Spleen (tissue), 13 donors: ENCODE measurements at places on chromosomes 13 and 19. TPM values are rescaled to one million over a fixed set of nuclear protein-coding genes. Genes with fewer than 3 reads are reported as not detected.

- no peak for DNase-seq
These were observed 33.6 kb downstream of the NALCN start for GRCh38 chr13:101382701-101383100.

DNA sequence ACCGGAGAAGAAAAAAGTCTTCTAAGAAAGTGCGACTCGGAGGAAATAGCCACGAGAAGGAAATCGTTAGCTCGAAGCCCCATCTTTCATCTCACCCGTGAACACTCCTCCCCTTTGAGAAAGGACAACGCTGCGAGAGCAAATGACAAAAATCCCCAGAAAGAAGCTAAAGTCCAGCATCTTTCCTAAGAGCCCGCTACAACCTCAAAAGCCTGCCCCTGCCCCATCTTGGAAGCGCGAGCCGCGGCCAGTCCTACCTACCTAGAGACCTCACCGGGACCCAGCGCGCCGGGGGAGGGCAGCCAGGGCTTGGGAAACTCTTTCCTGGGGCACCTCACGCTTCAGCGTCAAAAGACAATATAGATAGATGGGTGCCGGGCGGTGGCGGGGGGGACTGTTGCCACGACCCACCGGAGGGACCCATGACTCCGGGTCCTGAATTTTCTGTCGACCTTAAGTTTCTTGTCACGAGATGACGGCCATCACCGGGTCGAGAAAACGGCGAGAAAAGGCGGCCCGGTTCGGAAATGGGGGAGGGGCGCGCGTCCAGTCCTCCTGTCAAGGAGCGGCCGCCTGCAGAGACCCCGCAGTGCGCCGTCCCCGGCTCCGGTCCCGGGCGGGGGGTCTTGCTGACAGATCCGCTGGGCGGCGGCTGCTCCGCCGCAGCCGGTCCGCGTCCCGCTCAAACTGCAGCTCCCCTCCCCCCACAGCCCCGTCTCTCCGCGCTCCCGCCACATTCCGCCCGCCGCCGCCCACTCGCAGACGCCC is 65.9 kb downstream of the KCNRG start:
- peak; percentile 92 for DNase-seq

Gene OR10H1
- total RNA-seq: not detected

Gene TEKTIP1
- total RNA-seq: 2.7 TPM

Gene ZFP28
- 5.5 TPM for total RNA-seq

Gene POU2F2
- total RNA-seq: 22.7 TPM

Gene ZNF792
- 22.9 TPM for total RNA-seq

Gene CEACAM8
- total RNA-seq: 21.8 TPM

Gene FOSB
- 1.1 TPM for total RNA-seq
